ENCODE measurements at places on chromosomes 12 and 14.

GRCh38 chr12:91565246-91565645 lies 382.6 kb upstream of the DCN start:
- no peak for DNase-seq

- peak; percentile 13 for DNase-seq
These were observed 1.8 kb downstream of the SH2B3 start for GRCh38 chr12:111407377-111408115.

DNA sequence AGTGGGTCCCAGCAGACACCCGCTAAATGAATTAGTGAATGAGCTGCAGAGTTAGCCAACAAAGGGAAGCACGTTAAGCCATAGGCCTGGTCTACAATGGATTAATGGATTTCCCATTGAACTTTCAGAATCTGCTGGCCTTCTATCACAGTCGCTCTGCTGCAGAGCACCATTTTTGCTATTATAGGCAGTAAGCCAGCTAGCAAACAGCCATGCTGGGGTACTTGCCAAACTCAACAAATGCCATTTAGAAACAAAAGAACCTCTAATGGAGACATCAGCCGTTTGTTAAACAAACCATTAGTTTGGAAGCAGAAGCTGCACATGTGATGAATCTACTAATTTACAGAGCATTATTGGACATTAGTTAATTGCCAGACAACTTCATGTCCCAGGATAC lies 181.1 kb upstream of the STXBP6 start:
- no peak for DNase-seq

- no peak for DNase-seq
These were observed 54.5 kb downstream of the C12orf75 start for GRCh38 chr12:105384916-105385535.

GRCh38 chr12:3770891-3771290 lies 18.0 kb upstream of the CRACR2A start:
- DNase-seq: no peak

DNA sequence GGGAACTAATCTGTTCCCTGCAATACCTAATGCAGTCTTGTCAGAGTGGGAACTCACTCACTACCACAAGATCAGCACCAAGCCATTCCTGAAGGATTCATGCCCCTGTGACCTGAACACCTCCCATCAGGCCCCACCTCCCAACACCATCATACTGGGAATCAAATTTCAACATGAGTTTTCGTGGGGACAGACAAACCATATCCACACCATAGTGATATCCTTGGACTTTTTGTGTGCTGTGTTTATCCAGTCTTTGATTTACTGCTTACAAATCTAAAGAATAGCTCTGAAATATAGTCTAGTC lies 243.5 kb downstream of the FBXL14 start:
- no peak for DNase-seq

- no peak for DNase-seq
These were observed 108.2 kb downstream of the PRICKLE1 start for GRCh38 chr12:42481368-42481767.

Measured in neural crest cell (in vitro differentiated cells).